Stimulated activated memory B cell treated with anti-CD40 and anti-IgM and Interleukin-4, amounts not matched to agents 10 μg/mL and 1 μg/mL and 100 μg/mL, for 72 hours (primary cell): ENCODE measurements at places on chromosomes 13 and 19.
A peak's percentile ranks its signal among the peaks of the same experiment; 100 is the strongest.

- ATAC-seq: no peak
Observed at GRCh38 chr19:1745589-1746031, 7.7 kb upstream of the ONECUT3 start.

GRCh38 chr19:18397242-18398202, at the start of gene LRRC25:
LRRC25 (minus strand) TSS chr19:18397622; CDS start chr19:18396963, 659 bp downstream.
- peak; percentile 92 for ATAC-seq

DNA sequence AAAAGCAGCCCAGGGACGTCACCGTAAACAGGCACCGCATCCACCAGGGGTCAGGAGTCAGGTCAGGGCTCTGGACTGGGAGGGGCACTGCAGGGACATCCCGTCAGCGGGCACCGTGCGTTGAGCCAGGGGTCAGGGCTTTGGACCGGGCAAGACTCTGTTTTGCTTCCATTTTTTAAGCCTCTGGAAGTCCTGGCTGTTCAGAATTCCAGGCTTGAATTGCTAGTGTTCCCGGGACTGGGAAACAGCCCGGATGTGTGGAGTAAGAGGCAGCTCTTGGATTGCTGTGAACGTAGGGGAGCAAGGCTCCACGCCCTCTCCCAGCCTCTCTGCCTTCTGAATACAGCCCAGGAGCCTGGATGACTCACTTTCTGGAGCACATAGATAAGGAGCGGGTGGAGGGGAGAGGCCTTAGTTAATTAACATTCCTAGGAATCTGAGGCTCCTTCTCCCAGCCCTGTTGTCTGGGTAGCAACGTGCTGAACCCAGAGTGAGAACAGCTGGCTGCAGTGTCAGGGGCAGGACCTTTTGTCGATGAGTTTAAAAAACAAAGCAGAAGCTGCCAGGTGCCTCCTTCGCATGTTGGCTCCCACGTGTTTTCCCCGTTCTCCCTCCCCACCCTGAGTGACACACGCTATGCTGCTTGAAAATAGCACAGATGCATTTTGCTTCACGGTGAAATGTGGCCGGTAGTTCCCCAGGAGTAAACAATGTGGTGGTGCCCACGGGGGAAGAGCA, 21.9 kb downstream of the ATP11A start:
- peak; percentile 83 for ATAC-seq

DNA sequence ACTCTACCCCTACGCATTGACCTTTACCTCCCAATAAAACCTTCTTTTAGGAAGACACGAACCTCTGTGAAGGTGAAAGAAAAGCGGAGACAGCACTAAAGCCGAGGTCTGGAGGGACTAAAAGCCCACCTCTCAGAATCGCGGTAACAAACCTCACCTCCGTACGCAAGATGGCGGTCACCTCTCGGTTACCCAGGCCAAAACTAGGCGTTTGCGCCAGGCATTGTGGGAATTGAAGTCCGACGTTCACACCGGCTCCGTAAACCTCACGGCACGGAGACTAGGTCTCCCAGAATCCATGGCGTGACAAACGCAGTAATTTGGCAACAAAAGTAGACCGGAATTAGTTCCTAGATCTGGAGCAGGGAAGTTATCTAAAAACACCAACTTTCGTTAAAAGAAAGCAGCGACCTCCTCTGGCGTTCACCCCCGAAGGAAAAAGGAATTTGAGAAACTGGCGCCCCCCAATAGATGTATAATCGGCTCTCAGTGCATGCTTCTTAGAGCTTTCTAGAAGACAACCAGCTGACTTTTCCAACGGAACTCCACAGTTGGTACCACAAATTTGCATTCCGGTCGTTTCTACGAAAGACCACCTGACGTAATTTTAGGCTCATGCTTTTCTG, at the start of gene N4BP2L2:
Gene N4BP2L2, minus strand, starts transcription at position 175 of the 626 bp plus-strand sequence. CDS start 1,768 bp downstream, outside the sequence.
- peak; percentile 97 for ATAC-seq

GRCh38 chr13:73397496-73398305, 338.9 kb downstream of the KLF5 start:
- ATAC-seq: no peak

DNA sequence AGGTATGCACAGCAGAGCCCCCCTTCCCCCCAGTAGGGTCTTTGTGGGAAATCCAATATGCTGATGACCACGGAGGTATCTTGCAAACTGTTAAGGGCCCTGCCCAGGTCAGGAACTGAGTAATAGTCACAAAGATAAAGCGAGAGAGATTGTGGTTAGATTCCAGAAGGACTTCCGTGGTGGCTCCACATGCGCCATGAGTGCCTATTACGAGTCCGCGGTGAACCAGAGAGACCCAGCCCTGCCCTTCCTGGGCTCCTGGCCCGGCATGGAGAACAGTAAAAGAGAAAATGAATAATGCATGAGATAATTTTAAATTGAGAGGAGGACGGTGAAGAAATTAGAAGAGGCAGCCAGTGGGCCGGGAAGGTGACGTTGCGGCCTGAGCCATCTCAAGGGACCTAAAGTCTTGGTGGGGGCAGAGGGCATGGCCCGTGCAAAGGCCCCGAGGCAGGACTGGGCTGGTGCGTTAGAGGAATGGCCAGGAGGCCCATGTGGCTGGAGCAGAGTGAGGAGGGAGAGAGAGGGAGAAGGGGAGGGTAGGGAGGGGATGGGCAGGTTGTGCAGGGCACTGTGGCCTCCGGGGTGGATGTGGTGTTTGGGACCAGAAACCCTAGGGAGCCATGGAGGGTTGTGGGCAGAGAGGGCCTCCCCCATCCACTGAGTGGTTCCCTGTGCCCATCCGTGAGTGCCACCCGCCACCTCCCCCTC, 46.6 kb upstream of the NFIC start:
- no peak for ATAC-seq

- peak; percentile 83 for ATAC-seq
Observed at GRCh38 chr19:43524922-43525835, 1.8 kb downstream of the ETHE1 start.

DNA sequence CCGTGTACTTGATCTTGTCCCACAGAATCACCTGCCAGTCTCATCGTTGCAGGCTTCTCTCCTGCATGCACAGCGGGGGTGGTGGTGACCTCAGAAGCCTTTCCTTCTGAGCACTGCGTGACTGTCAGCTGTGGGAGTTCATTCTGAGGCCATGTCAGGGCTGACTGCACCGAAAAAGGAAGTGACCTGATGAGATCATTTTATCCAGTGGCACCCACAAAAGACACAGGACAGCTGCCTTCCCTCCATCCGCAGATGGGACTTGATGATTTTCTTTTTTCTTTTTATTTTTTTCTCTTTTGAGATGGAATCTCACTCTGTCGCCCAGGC, 89.7 kb downstream of the RAB20 start:
- ATAC-seq: peak; percentile 97

- no peak for ATAC-seq
Observed at GRCh38 chr13:106047859-106048258, 487.6 kb downstream of the EFNB2 start.

DNA sequence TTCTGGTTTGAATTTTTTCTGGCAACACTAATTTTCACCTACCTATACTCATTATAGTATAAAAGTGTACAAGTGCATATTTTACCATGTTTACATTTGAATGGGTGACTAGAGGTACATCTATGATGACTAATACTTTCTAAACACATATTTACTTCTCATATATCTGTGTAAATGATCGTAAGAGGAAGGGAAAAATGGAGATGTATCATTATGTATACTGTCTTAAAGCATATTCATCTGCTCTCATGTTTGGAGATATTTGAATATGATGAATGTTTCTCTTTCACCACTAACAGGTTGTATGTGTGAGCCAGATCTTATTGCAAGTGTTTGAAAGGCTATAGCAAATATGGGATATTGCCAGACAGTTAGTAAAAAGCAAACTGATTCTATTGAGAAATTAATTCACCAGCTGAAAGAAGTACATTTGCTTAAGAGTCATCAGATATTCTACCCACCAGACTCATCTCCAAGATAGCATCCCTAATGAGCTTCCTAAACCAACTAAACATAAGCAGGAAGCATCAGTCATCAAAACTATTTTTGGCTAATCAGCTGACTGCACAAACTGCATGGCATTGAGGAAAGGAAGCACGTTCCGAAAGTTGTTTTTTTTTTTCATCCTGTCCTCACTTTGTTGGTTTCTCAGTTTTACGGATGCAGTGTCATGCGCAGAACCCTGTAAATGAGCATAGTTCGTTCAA, 738.2 kb downstream of the GPC5 start:
- ATAC-seq: no peak

- peak; percentile 1 for ATAC-seq
Observed at GRCh38 chr19:10379880-10380312, 476 bp downstream of the TYK2 start.

DNA sequence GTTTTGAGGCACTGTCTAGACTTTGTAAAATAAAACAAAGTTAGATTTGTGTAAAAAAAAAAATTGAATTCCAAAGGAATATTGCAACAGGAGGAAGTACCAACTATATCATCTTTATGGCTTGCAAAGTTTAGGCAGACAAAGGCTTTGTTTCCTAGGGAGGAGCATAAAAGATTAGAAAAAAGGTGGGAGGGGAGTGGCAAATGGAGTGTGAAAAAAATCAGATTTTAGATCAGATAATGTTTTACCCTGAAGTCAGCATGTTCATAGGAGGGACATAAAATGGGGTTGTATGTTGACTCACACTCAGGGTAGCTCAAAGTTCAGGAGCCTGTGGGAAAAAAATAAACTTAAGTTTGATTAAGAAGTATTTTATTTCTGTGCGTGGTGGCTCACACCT, 3.7 kb downstream of the ZNF85 start:
- ATAC-seq: no peak

DNA sequence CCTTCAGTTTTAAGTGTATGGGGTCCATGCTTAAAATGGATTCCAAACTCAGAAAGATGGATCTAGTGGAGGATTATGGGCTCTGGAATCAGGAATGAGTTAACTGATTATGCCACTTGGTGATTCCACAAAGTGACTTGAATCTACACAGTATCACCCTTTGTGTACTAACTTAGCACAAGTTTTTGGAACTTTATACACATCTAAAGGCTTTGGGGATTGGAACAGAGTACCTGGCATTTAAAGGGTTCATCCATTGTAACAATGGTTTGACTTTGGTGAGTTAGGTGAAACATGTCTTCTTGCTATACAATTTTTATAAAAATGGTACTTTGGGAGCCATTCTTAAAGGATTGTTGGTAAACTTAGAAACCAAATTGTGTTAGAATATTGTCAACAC, 1.1 kb downstream of the RPL21 start:
- ATAC-seq: no peak

DNA sequence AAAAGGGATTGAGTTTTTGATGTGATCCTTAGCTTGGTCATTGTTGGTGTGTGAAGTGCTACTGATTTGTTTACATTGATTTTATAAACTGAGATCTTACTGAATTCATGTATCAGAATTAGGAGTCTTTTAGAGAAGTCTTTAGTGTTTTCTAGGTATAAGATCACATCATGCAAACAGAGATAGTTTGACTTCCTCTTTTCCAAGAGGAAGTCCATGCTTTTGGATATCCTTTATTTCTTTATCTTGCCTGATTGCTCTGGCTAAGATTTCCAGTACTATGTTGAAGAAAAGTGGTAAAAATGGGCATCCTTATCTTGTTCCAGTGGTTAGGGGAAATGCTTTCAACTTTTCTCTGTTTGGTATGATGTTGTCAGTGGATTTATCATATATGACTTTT, 561.2 kb upstream of the SLITRK1 start:
- no peak for ATAC-seq

DNA sequence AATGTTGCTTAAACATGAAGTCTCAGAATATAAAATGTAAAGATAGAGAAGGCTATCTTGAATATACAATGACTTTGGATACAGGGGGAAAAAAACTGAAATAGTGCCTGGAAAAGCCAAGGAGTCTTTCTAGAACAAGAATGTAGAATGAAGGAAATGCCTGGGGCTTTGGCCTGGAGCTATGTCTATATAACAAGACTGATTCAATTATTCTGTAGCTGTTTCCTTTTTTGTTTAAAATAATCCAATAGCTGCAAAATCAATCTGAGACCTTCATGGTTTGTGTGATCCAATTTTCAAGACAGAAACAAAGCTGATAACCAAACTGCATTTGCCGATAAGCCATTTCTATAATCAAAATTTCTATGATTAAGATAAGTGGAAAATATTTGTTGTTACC, 530.9 kb upstream of the NBEA start:
- ATAC-seq: no peak

DNA sequence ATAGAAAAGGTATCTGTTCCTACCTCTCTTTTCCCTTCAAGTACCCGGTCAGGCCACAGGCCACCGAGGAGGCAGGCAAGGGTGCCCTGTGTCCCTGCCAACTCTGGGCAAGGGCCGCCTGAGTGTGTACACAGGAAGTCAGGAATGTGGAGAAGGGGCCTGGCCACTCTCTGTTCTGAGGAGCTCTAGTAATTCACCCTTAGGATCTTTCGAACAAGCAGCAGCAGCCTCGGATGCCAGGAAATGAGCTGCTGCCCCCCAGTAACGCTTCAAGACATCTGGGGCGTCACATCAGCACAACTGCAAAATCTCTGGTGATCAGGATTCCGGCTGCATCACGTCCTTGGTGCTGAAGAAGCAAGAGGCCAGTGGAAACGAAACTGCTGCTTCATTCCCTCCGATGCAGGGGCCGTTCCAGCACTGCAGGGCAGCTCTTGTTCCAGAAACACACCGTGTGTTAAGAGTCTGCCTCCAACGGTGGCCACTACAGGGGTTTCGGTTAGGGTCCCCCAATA, 2.0 kb downstream of the RAB20 start:
- ATAC-seq: no peak
